Amniotic stem cell (primary cell): ENCODE measurements at places on chromosomes 1 and 21.
A peak's percentile ranks its signal among the peaks of the same experiment; 100 is the strongest.

- DNase-seq, result peak; percentile 36
These were observed 49.9 kb downstream of the BACE2 start for GRCh38 chr21:41217671-41218385.

GRCh38 chr1:240244968-240245628 lies 153.4 kb downstream of the FMN2 start:
- DNase-seq, result peak; percentile 48

DNA sequence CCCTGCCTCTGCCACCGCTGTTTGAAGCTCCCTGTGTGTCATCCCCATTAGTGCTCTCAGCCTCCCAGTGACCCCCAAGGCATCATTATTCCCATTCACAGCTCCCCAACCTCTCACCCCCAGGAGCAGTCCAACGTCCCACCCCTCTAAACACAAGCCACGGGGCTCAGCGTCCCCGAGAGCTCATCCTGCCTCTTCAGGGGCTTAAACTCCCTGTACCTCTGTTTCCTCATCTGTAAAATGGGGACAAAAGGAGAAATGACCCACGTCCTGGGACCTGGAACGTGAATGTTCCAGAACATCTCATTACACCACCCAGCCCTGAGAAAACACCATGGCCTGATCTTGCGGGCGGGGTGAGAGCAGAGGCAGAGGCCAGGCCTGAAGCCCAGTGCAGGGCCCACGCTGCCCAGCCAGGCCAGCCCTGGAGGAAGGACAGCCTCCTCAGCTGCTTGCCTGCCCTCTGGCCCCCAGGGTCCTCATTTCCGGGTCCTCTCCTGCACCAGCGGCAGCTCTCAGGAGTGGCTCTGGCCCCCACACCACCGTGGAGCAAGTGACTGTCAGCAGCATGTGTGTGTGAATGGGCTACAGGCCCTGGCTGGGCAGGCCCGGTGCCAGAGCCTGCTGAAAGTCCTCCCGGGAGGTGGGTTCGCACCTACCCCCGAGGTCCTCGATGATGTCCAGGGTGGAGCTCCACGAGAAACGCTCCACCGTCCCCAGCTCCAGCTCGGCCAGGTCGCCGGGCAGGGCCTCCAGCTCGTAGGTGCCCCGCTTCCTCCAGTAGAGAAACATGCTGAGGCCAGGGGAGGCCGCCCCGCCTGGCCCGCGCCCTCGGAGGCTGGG lies 14.1 kb upstream of the PLEKHG5 start:
- no peak for DNase-seq

GRCh38 chr1:29920316-29920715 lies 684.0 kb downstream of the PTPRU start:
- DNase-seq, result no peak

GRCh38 chr1:232267092-232267836 lies 362.7 kb downstream of the SIPA1L2 start:
- no peak for DNase-seq

DNA sequence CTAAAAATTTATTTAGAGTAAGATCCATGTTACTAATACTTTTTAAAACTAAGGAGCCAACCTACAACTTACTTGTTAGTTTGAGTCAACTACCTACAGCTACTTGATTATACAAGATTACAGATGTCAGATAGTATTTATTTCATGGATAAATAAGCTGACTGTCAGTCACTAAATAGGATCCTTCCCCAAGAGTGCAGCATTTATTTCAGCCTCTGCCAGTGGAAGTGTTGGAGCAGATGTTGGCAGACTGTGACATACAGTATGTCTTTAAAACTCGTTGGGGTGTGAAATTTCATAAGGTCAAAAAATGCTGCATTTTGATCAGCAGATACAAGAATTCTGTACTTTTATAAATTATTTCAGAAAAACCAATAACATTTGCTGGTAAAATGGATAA lies 156.2 kb downstream of the AKT3 start:
- no peak for DNase-seq

DNA sequence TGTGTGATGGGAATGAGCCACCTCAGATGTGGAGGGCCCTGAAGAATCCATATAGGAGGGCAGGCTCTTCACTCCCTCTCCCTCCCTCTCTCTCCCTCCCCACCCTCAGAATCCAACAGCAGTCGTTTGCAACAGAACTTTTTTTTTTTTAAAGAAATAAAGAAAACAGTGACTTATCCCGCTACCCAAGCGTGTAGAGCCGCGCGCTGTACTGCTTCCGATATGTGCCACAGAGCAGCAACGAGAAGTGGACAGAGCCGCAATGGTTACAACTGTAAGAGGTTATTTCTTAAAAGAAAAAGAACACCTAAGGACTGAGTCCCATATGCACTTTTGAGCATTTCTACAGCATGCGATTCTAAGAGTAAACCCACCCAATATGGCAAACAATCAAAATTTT lies 7.4 kb upstream of the NADK start:
- DNase-seq, result no peak
